ENCODE measurements at places on chromosomes 3 and 15.

DNA sequence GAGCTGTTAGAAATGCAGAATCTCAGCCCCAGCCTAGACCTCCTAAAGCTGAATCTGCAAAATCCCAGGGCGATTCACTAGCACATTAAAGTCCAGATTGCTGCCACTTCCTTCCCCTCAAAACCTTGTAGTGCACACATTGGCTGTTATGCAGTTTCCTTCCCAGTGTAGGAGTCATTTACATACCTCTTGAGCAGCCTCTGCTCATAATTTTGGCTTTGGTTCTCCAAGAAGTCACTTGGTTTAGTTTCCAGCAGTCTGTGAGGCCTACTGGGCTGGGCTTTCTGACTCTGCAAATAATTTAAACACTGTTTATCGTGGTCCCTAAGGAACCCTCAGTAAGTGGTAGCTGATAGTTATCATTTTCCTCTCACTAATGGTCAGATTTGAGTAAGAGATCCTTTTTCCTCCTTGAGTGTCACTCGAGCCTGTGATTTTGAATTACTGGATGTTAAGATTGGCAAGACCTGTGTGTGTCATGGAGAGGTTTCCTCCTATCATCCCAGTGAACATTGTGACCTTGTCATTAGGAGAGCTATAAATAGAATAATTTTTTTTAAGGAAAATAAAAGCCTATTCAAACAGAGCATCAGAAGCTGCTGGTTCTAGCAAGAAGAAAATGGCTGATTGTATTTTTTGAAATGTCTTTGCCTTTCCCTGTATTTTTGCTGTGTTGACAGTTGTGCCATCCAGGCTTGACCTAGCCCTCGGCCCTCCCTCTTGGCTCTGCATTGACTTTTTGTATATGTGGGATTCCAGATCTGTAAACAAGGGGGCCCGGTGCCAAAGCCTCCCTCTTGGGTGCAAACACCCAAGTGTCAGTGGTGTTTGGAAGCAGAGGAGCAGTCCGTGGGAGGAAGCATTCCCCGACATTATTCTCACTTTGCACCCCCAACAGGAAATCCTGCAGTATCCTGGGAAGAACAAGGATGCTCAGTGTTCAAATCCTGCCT is 134.8 kb upstream of the ANKRD28 start:
- DNase-seq, result no peak

GRCh38 chr15:51771773-51772172 is 20.4 kb downstream of the TMOD2 start:
- DNase-seq, result no peak

- DNase-seq, result no peak
These were observed 284 bp upstream of the TSC22D2 start for GRCh38 chr3:150407808-150408220.

GRCh38 chr15:34280193-34280592 is 55.4 kb downstream of the EMC4 start:
- no peak for DNase-seq

- DNase-seq, result no peak
These were observed 98.9 kb downstream of the LRRK1 start for GRCh38 chr15:101018016-101018415.

GRCh38 chr15:63553388-63553791 is 43.8 kb upstream of the FBXL22 start:
- no peak for DNase-seq

- no peak for DNase-seq
These were observed 23.8 kb upstream of the POLG start for GRCh38 chr15:89358435-89358754.

- DNase-seq, result no peak
These were observed 378.7 kb upstream of the ATP11B start for GRCh38 chr3:182414586-182414985.

DNA sequence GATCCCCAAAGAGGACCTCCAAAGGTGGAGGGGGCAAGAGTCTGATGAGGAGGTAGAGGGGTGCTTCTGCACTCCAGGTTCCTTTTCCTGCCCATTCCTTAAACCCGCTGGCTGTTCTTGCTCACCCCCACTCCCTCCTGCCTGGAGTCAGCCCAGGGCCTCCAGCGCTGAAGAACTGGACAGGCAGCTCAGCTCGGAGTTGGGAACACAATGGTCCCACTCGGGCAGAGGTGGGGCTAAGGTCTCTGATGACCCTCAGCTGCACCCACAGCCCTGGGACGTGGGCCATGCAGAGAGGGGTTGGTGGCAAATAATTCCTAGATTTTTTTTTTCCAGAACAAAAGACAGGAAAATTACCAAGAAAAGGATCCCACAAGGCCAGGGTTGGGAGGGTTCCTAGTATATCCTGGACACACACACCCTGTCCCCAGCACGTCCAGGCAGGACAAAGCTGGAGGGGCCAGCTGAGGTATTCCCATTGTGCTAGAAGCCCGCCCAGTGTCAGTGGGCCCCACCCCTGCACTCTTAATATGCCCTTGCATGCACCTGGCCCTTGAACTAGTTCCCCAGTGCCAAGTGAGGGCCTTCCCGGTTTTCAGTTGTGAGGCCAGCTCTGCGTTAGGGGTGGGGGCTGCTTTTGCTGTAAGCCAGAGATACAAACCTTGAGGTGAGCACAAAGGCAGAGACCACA is 22.1 kb upstream of the IP6K2 start:
- no peak for DNase-seq

- no peak for DNase-seq
These were observed 329.7 kb downstream of the SI start for GRCh38 chr3:164748626-164749025.

DNA sequence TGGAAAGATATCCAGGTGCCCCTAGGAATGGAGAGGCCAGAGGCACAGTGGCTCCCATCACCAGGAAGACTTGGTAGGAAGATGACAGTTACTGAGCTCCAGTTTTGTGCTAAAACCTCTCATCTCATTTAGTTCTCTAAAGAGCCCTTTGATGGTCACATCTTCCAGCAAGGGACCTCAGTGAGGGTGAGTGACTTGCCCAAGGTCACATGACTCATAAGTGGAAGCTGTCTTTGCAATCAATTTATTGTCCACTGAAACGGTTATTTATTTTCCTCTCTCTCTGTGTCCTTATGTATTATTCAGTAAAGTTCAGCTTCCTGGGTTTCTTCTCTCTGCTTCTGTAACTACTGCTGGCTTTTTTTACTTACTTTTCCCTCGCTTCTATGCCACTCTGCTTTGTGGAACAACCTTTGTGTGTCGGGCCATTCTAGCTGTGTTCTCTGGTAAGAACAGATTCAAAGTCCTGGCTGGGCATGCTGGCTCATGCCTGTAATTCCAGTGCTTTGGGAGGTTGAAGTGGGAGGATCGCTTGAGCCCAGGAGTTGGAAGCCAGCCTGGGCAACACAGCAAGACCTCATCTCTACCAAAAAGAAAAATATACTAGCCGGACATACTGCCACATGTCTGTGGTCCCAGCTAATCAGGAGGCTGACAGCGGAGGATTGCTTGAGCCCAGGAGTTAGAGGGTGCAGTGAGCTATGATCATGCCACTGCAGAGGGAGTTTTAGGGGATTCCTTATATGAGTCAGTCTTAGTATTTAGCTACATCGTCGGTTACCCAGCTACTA is 55.9 kb downstream of the PDIA5 start:
- no peak for DNase-seq
